ENCODE measurements at places on chromosomes 5 and 9.

DNA sequence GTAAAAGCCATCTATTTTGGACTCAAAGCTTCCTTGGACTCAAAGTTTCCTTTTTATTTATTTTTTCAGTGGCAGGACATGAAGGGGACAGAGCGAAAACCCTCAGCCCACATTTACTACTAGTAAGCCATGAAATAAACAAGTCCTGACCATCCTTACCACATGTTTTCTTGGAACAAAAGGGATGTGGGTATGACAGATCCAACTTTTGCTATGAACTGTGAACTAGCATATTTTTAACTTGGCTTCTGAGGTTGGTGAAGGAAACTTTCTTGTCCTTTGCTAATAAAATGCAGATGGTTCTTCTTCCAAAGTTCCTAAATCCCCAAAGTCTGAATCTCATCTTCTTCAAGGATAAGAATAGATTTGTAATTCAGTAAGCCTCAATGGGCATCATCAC is 122.7 kb upstream of the TNC start:
- DNase-seq, result no peak

DNA sequence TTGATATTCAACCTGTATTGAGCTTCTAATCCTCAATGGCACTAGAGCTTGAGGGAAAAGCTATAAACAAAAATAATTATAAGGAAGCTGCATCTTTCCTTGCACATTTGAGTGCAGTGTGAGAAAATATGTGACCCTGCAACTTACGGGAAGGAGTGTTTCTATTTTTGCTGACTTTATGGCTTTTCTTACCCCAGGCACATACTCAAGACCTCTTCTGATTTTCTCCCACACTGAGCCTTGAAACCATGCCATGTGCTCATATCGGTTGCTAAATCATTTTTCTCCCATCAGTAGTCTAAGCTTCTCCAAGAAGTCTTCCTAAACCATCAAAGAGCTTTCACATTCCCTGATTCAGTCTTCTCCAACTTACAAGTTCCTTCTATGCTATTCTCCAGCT is 91.5 kb downstream of the CDH6 start:
- DNase-seq, result no peak

GRCh38 chr5:10556289-10556807 is 7.5 kb upstream of the ANKRD33B start:
- no peak for DNase-seq

DNA sequence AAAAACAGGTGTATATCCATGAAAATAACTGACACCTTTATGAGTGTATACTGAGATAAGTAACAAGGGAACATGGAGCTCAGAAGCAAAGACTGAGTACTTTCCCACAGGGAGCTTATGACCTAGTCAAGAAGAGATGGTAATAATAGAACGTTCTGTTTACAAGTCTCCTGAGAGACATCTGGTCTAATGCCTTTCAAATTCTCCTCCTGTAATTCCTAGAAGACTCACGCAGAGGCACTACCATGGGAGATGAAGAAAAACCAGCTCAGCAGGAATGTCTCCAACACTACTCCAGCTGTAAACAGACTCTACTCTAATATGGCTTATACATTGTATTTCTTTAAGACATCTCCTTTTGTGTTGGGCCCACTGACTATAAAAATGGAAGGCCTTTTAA is 503.6 kb upstream of the TUSC1 start:
- DNase-seq, result no peak

DNA sequence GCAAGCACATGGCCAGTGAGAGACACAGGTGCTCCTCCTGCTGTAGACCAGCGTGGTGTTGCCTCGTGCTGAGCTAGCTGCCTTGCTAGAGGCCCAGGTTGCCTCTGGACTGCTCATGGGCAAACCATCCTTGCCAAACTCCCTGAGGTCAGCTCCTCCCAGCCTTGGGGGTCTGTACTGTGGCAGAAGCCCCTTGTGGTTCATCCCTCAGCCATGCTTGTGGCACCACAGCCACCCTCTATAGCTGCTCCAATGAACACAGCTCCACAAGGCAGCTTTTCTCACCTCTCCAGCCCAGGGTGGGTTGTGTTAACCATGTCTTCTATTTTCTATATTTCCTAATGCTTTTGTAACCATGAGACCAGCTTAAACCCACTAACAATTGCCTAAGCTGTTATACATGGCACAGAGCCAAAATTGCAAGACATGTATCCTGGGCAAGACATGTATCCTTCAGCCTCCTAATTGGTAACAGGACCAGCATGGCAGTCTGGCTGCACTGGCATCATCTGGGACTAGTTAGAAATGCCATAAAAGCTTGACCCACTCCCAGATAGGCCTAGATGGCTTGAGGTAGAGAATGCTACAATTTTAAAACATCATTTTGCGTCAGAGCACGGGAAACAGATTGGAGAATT is 183.1 kb upstream of the S1PR3 start:
- DNase-seq, result no peak

DNA sequence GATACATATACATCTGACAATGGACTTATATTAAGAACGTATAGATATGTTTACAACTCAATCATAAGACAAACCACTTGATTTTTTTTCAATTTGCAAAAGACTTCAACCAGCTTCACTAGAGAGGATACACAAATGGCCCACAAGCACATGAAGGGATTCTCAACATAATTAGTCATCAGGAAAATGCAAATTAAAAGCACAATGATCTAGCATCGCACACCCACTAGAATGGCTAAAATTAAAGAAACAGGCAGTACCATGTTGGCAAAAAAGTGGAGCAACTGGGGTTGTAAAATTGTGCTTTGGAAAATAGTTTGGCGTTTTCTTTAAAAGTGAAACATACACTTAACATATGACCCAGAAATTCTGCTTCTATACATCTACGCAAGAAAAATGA is 80.0 kb upstream of the TRIO start:
- no peak for DNase-seq

- no peak for DNase-seq
These were observed 491.5 kb upstream of the TUSC1 start for GRCh38 chr9:26169708-26170107.

DNA sequence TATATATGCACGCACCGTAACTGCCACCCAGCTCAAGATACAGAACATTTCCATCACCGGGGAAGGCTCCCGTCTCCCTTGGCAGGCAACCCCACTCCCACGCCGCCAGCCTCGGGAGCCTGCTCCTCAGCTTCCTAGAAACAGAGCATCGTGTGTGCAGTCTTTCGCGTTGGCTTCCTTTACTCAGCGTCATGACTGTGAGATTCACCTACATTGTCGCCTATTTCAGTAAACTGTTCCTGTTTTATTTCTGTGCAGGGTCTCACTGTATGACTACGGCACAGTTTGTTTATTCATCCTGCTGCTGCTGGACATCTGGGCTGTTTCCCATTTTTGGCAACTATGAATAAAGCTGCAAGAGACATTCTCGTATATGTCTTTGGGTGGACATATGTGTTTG is 90.7 kb downstream of the STK10 start:
- DNase-seq, result no peak

DNA sequence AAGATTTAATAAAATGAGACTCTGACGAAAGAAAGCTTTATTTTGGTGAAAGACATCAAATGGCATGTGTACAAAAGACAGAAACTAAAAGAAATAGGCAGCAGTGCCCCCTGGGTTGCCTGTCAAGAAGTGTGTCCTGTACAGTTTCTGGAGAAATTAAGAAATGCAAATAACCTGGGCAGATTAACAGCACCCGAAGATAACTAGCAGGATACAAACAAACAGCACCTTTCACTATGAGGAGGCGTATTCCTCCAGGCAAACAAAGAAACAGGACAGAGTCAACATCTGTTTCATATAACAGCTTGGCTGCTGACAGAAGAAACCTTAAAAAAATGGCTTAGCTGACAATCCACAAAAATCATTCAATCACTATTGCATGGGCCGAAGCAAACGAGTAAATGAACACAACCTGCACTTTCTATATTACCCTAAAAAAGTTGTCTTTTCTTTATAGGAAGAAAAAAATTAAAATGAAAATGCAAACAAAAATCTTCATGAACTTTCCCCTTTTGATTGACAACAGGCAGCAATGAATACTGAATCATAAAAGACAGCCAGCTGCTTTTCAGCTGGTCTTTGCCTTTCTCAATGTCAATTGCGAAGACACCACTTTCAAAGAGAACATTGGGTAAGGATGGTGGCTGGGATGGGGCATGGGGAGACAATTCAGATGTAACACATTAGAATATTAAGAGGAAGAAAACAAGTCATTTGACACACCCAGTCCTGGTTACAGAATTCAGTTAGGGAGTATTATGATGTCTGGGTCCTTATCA is 162.1 kb downstream of the ARL15 start:
- no peak for DNase-seq

GRCh38 chr5:142716963-142717362 is 31.1 kb upstream of the FGF1 start:
- peak; percentile 32 for DNase-seq

GRCh38 chr9:33750307-33750838 is 45.0 kb upstream of the PRSS3 start:
- no peak for DNase-seq

DNA sequence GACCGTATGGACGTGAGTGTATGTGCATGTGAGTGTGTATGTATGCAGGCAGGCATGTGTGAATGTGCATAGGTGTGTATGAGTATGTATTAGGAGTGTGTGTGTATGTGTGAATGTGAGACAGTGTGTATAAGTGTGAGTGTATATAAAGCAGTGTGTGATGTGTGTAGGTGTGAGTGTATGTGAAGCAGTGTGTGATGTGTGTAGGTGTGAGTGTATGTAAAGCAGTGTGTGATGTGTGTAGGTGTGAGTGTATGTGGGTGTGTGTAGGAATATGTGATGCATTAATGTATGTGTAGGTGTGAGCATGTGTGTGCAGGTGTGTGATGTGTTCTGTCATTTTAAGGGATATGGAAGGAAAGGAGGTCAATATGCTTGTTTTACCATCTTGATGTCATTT is 215.5 kb downstream of the GADD45G start:
- DNase-seq, result no peak

GRCh38 chr9:80204054-80204453 is 632.3 kb downstream of the TLE4 start:
- DNase-seq, result no peak

GRCh38 chr9:78131969-78132700 is 100.5 kb upstream of the GNAQ start:
- no peak for DNase-seq
